ENCODE measurements at places on chromosomes 16 and 17.

- DNase-seq: no peak
Measured at GRCh38 chr17:50358177-50358576, 12.3 kb downstream of the XYLT2 start.

DNA sequence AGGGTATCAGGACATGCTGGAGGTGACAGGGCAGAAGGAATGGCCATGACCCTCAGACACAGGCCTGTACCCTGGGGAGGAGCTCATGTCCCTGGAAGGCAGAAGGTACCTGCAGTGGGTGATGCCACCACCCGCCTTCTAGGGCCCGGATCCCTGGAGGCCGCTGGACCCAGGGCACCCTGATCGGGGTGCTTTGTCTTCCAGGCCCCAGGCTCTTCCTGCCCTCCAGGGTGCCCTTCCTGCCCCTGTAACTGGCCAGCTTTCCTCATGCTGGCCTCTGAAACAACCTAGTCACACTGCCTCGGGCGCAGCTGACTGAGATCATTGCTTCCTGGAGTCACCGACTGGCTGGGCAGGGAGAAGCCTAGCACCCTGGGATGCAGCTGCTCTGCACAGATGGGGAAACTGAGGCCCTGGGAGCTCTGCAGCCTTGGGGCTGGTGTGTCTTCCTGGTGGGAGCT is 5.8 kb downstream of the ADCY7 start:
- DNase-seq: no peak

GRCh38 chr17:6450926-6451832 is 6.9 kb downstream of the PIMREG start:
- DNase-seq: no peak

GRCh38 chr16:25066426-25066746 is 45.2 kb upstream of the LCMT1 start:
- DNase-seq: no peak

GRCh38 chr16:3754081-3754703 is 36.9 kb upstream of the TRAP1 start:
- no peak for DNase-seq

DNA sequence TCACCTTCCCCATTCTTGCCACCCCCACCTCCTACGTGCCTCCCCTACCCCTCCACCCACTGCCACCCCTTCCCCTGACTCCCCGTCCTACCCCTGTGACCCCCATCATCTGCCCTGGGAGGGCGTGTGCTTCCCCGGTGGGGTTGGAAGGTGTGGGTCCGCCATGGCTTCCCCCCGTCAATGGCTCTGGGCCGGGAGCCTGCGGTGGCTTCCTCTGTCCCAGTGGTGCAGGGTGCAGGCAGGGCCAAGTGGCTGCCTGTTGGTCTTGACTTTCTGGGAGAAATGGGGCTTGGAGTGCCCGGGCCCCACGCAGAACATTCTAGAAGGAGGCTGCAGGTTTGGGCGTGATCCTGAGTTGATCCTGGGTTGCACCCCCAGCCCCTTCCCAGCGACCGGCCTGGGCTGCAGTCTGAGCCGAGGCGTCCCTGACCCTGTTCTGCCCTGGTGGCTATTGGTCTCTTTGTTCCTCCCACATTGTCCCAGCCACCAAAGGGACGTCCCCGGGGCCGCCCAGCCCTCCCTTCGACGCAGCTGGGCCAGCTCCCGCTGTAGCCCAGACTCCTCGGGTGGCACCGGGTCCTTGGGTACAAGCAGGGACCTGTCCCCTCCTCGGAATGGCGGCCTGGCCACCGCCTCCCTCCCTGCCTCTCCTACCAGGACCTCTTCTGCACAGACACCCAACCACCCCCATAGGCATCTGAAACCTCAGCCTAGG is 25.7 kb downstream of the GSE1 start:
- no peak for DNase-seq

Data from CD4-positive, alpha-beta T cell treated with Interleukin-10 for 1 hour (primary cell).